Posterior cingulate gyrus (tissue), 11 donors: ENCODE measurements at places on chromosomes 6 and 20.

GRCh38 chr20:37789408-37789807 is 95.6 kb downstream of the CTNNBL1 start:
- DNase-seq, result no peak

GRCh38 chr6:89204096-89204495 is 13.1 kb downstream of the GABRR1 start:
- no peak for DNase-seq

DNA sequence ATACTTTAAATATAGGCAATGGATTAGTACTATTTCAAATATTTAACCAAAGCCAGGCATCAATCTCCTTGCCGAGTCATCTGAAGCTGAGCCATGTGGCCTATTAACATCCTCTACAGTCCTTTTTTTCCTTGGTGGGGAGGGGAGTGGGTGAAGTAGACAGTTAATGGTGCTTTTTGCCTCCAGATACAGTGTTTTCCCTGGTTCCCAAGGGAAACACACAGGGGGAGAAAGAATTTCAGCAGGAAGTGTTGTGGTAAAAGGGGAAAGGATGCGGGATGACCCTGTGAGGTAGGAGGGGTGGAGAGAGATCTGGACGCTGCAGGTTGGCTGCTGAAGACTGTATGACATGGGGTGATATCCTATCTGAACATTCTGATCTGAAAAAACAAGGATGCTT is 9.6 kb downstream of the CLDN20 start:
- DNase-seq, result no peak

GRCh38 chr6:136975089-136975715 is 53.1 kb downstream of the SLC35D3 start:
- DNase-seq, result no peak

- no peak for DNase-seq
Observed at GRCh38 chr20:16485401-16485800, 87.8 kb downstream of the KIF16B start.

DNA sequence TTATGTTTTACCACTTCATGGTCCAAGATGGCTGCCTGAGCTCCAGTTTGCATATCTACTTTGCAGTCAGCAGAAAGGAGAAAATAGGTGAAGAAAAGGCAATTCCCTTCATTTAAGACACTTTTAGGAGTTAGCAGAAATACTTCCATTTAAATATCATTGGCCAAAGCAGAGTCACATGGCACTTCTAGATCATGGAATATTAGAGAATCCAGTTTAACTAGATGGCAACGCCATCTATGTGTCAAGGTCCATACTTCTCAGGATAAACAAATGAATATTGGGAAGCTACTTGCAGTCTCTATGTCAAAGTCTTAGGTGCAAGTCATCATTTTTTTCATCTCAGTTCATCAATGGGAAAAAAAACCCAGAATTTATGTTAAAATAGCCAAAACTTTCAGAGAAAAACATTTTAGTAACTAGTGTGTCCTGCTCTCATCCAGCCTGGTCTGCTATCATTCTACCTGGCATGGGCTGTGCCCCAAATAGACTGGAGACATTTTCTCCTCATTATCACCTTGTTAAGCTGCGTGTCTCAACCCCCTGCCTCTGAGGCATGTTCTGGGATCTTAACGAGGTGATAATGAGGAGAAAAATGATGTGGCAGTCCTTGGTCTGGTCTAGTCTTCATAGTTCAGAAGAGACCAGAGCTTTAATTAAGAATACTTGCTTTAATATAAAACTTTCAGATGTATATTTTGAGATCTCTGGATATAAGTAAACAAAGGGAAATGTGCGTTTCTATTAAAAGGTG is 227.3 kb downstream of the TBX18 start:
- DNase-seq, result no peak

DNA sequence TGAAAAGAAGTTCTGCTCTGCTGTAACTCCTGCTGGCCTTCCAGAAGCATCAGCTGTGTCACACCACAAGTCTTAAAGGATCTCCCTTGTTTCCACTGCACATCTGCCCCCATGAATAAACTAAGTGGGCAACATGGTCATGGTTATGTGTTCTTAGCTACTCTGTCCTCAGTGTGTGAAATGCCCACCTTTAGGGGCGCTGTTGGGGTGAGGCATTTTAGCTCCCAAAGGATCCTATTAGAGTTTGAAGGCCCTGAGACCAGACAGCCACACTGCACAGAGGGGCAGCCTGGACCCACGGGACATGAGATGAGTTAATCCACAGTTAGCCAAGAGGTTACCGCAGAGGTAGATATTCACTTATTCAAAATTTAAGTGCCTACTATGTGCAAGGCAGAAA is 294.3 kb upstream of the QKI start:
- no peak for DNase-seq

DNA sequence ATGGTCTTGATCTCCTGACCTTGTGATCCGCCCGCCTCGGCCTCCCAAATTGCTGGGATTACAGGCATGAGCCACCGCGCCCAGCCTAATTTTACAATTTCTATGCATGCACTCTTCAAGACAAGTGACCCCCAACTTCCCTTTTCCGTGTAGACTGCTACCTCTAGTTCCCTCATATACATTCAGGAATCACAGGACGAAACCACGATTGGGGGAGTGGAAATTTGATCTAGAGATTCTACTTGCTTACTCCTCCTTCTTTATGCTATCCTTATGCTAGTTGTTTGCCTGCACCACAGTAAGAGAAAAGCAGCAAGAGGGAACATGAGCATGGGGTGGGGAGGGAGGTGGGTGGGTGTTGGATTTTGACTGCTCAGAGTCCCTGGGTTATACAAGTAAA is 34.9 kb downstream of the OSTM1 start:
- no peak for DNase-seq

DNA sequence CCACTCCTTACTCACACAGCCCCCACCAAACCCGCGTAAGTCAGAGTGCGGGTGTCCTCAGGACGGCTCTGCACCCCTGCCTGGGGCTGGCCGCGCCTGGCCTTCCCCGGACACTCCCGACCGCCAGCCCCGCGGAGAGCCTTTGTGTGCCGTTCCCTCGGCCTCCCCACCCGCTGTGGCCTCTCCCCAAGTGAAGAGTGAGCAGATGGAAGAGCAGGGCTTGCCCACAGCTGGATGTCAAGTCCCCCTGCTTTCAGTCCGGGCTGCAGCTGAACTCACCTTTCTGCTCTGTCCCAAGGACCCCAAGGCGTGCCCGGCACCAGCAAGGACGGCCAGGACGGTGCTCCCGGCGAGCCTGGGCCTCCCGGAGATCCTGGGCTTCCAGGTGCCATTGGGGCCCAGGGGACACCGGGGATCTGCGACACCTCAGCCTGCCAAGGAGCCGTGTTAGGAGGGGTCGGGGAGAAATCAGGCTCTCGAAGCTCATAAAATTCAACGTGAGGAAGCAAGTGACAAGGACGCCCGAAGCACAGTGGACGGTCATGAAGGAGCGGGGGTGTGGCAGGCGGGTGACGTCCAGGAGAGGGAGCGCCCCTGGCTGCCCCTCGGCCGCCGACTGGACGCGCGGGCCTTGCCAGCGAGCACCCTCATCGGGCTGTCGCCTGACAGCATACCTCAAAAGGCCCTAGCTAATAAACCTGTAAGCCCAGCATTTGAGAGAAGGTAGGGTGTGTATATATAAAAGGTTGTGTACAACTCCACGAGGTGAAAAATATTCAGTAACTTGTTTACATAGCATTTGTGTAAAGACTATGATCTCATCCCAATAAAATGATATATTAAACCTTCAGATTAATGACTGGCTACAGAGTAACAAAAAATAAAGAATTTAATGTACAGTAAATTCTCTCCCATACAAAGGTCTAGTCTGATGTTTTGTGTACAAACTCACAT is 21.1 kb downstream of the TCFL5 start:
- no peak for DNase-seq

DNA sequence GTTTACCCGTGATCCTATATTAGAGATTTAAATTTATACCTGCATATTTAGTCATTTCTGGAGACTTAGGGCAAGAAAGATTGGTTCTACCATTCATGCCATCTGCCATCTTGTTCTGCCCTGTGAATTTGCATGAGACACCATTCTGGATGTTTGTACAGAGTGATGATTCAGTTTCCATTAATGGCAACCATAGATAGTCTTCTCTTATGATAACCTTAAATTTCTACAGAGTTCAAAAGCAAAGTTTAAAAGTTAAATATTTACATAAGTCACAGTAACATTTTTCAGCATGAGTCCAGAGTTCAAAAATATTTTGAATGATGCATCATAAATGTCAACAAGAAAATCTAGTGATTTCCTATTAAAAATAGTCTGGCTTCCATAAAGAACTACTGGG is 23.2 kb downstream of the PLCB1 start:
- DNase-seq, result no peak

DNA sequence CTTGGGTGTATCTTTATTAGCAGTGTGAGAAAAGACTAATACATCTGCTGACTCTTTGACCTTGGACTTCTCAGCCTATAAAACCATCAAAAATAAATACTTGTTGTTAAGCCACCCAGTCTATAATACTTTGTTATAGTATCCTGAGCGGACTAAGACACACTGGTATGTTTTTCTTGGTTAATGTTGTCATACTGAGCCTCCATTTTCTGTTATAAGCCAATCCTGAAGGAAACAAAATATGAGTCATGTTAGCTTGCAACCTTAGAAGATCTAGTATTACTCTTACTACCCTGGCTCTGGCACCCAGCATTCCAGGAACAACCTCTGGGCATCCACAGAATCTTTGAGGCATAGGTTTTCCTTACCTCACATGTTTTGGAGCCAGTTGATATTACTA is 307.2 kb downstream of the FRK start:
- DNase-seq, result no peak

- no peak for DNase-seq
Observed at GRCh38 chr20:45019762-45020123, 53.4 kb downstream of the STK4 start.

- no peak for DNase-seq
Observed at GRCh38 chr6:116070616-116071389, 10.1 kb upstream of the FRK start.

- DNase-seq, result no peak
Observed at GRCh38 chr6:27128311-27129094, 119.0 kb upstream of the PRSS16 start.

GRCh38 chr6:36873612-36874442 is 776 bp downstream of the PPIL1 start:
- DNase-seq, result no peak

DNA sequence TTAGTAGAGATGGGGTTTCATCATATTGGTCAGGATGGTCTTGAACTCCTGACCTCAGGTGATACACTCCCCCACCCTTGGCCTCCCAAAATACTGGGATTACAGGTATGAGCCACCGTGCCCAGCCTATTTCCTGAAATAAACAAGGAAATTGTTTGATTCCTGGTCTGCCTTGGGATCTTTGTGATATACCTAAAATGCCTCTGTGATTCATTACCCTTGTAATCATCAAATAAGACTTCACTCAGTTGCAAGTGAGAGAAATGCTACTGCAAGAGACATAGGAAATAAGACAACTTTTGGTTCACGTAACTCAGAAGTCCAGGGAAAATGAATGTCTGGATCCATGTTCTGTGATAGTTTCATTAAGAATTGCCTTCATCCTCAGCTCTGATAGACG is 173.2 kb upstream of the MARCKS start:
- no peak for DNase-seq

- peak; percentile 97 for DNase-seq
Observed at GRCh38 chr20:10218536-10219451, at the start of gene SNAP25. TSS of gene SNAP25 (plus strand) at chr20:10218830. CDS start at chr20:10275492, 56,662 bp downstream.

- no peak for DNase-seq
Observed at GRCh38 chr20:58117944-58118343, 110.5 kb downstream of the ANKRD60 start.

GRCh38 chr20:41905199-41905598 is 287.0 kb upstream of the CHD6 start:
- no peak for DNase-seq

GRCh38 chr6:81491454-81492101 is 260.9 kb downstream of the TENT5A start:
- DNase-seq, result no peak

DNA sequence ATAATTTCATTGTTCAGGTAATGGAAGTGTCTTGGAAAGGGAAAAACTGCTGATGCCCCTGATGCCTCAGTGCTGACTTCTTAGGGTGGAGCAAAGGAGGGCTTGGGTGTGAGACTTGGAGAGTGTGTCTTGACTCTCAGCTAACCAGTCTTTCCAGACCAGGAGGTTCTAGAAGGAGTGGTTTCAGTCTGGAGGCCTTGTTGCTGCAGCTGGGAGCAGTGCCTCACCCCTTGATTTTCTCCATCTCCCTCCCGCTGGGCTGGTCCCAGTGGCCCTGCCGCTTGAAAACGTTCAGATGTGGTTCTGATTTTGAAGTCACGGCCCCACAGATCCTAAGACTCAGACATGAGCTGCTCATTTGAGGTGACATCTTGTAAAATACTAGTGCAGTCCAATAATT is 5.4 kb downstream of the DSP start:
- no peak for DNase-seq

DNA sequence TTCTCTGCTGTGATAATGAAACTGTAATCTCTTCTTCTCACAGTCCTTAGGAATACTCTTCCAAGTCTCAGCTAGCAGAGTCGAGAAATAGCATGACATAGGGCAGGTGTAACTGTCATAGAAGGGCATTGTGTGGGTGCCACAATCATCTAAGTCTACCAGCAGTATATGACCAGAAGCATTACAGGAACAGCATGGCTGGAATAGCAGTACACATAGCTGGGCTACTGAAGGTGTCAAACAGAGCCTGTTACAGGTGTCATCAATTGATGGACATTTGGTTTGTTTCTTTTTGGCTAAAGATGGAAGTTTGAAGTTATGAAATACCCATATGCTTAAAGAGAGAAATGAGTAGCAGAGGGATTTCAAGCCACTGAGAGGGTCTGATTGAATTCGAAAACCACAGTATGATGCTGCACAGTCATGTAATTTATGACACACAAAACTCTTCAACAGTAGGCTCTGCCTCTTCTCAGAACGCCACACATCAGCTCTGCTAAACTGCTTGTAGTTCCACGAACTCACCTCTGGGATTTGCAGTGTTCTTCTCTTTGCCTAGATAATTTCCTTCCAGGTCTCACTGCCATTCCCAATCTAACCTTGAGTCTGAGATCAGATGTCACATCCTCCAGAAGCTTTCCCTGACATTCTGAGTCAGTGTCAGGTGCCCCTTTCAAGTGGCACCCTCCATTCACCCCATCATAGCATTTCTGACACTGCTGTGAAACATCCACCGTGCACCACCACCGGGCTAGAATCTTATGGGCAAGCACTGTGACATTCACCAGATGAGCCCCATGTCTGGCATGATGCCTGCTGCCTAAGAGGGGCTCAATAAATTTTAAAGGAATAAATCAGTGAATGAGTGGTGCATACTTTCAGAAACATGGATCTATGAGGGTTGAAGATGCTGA is 151.0 kb downstream of the ADAT2 start:
- DNase-seq, result no peak

DNA sequence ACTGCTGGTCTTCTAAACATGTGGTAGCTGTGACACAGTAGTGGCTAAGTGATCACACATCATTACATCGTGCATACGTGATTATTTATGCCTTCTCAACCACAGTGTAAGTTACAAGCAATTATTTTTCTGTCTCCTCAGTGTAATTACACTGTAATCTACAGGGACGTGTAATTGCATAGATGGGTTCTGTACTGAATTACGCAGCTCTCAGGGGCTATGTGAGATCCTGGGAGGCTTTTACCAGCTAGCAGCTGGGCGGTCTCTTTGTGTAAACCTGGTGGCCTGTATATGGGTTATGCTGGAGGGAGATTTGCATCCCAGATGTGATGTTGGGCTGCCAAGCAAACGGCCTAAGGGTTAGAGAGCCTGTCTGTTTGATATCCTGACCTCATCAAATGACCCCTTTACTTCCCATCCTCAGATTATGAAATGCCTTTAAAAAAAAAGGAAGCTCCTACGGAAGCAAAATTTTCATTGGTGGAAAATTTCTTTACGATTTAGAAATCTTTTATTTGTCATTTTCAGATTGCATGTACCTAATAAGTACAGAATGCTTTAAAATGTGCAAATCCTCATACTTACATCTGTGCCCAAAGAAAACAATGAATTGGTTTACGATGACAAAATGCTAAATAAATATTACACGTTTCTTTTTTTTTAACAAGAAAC is 402.8 kb upstream of the JAG1 start:
- no peak for DNase-seq
